ENCODE measurements at places on chromosomes 2 and 18.
A peak's percentile ranks its signal among the peaks of the same experiment; 100 is the strongest.

GRCh38 chr2:38572167-38572566 is 30.6 kb downstream of the HNRNPLL start:
- DNase-seq, result no peak

GRCh38 chr2:202149155-202149762 is 76.2 kb downstream of the KIAA2012 start:
- DNase-seq, result no peak

DNA sequence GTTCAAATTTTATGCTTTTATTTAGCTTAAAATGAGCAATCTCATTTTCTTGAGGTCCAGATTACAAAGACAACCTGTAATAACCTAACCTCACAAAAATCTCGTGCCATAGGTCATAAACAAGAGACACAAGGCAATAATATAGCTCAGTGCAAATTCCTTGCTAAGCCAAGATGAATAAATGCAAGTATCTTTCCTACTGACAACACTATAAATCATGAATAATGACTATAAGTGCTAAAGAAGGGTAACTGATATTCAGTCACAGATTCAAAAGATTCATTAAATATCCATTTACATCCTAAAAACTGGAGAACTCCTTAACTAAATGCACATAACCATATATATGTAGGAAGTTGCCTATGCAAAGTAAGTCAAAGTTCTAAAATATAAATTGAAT is 1641.6 kb downstream of the LRP1B start:
- DNase-seq, result no peak

- no peak for DNase-seq
Observed at GRCh38 chr2:72581560-72582181, 244.2 kb downstream of the EXOC6B start.

- no peak for DNase-seq
Observed at GRCh38 chr2:203072371-203072770, 57.7 kb downstream of the NBEAL1 start.

- no peak for DNase-seq
Observed at GRCh38 chr2:199693861-199694260, 157.1 kb downstream of the FTCDNL1 start.

GRCh38 chr2:231276987-231277386 is 78.6 kb downstream of the ARMC9 start:
- DNase-seq, result no peak

- peak; percentile 54 for DNase-seq
Observed at GRCh38 chr2:33477473-33478468, 1.3 kb downstream of the RASGRP3 start.

DNA sequence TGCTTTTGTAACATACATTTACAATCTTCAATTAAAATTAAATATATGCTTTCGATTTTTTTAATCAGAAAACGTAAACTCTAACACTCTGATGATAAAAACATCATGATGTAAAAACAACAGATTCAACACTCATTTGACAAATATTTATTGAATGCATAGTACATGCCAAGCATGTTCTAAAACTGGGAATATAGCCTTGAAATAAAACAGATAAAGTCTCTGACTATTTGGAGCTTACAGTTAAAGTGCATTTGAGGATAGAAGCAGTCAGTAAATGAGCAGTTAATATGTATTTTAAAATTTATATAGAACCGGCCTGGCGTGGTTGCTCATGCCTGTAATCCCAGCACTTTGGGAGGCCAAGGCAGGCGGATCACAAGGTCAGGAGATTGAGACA is 47.8 kb downstream of the TMX3 start:
- no peak for DNase-seq

GRCh38 chr2:120748310-120748709 is 12.6 kb downstream of the GLI2 start:
- DNase-seq, result no peak

GRCh38 chr2:44291281-44292248 is 16.3 kb downstream of the SLC3A1 start:
- peak; percentile 67 for DNase-seq

DNA sequence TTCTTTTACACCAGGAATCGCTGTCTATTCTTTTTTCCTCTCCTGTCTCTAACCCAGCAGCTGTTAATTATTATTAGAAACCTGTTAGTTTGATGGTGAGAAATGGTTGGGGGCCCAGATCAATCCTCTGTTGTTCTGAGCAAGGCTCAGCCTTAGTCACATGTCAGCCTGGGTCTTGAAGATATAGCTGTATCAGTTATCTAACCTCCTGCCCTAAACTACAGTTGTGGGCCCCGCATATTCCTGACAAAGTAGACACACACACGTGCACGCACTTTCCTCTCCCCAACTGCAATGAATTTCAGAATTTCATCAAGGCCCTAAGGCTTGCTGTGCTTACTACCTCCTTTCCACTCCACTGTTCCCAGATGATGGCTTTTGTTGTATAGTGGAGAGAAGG is 54.6 kb downstream of the OLA1 start:
- DNase-seq, result no peak

DNA sequence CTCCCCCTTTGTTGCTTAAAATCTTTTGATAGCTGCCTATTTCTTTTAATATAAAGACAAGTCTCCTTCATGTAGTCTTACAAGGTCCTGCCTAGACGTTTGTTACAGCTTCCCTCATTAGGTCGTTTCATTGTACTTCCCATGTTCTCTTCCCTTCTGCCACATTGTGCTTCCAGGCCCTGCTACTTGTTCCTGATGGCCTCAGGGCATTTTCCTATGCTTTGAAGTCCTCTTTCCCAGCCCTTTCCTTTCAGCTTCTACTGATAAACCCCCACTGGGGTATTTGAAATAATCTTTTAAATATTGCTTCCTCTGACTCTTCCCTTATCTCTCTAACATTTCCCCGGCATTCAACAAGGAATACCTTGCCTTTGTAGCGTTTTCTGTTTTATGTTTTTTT is 67.4 kb downstream of the UBE2E3 start:
- no peak for DNase-seq

- no peak for DNase-seq
Observed at GRCh38 chr2:152099367-152100050, 665 bp upstream of the CACNB4 start.

DNA sequence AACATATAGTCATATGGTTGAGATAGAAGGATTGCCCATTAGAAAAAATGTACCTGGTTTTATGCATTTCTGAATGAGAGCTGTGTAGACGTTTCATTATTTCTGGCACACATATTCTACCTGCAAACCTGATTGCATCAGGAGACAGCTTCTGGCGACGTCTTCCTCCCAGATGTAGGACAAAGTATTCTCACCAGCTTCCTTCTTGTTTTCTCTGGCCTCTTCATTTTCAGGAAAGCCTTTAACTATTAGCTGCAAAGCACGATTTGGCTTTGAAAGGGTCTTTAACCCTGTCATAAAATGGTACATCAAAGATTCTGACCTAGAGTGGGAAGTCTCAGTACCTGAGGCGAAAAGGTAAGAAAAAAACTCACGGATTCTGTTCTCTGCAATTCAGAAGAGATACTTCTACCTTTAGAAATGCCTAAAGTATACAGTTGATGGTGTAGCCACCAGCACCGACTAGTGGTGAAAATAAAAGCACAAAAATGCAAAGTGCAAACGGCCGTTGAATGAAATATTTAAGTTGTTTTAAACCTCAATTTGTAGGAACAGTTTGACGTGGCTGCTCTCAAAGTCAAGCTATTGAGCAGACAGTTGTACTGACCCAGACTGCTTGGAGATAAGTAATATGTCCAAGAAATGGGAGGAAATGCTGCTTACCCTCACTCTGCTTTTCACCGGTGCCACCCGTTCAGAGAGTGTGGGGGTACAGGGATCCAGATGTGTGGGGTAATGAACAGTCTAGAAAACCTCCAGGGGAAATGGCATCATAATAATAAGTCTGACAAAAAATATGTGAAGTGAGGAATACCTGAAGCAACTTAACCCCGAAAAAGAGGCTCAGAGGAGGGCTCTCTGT is 20.2 kb downstream of the IL18RAP start:
- DNase-seq, result no peak

DNA sequence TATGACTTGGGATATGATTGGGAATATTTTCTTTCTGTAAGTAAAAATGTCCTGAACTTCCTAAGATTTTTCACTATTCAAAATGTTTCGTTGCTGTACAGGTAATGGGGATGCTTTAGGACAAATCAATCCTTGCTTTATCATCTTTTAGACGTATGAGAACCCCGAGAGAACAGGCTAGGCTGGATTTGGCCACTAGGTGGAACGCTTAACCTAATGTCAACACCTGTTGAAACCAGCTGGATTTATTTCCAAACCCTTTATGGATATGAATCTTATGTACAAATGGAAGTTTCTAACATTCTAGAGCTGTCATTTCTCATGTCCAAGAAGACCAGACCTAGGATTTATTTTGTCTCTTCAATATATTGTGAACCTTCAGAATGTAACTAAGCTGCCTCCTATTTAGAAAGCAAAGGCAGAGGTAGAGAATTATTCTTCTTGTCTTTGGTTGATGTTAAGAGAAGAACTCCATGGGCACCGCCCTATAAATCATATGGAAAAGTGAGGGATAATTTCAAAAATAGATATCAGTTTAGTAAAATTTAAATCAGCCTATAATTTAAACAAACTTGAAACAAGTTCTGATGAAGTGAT is 96.7 kb downstream of the PMAIP1 start:
- DNase-seq, result no peak

DNA sequence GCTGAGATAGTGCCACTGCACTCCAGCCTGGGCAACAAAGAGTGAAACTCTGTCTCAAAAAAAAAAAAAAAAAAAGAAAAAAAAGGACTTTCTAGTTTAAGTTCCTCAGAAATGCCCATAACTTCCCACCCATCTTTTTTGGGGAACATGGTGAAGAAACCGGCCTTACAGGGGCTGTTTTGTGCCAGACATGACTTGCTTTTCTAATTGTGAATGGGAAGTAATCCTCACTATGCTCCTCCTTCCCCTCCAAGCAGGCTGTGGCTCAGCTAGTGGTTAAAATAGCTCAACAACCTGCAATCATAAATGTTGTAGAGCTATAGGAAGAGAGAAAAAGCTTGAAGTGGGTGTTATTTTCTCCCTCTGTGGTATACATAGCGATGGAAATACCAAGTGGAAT is 34.1 kb upstream of the OLA1 start:
- DNase-seq, result no peak

DNA sequence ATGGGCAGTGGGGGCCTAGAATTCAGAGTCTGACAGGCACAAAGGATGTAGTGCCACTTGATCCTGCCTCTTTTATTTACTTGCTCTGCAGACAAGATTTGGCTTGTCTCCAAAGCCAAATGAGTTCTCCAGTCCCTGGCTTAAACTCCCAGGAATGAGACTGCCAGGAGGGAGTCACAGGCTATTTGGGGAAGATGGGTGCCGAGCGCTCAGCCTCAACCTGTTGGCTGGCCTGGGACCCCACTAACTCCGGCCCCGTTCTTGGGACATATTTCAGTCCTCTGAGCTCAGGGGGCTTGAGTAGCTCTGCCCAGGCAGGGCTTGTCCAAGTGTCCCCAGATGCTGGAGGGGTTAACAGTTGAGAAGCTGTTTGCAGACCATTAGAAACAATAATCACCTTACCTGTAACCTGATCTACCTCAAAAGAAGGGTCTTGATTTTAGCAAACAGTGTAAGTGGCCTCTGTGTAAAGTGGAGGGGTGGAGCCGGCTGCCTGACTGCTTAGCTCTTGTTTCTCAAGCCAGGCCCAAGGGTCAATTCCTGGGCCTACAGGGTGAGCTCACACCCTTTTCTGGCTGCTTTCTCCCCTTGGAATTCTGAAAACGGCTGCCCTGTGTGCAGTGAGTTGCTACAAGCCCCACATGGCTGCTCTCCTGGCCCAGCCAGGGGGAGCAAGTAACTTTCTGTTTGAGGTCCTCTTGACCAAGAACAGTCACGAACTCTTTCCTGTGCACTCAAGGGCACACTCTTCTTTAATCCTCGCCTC is 27.1 kb upstream of the FZD5 start:
- no peak for DNase-seq

DNA sequence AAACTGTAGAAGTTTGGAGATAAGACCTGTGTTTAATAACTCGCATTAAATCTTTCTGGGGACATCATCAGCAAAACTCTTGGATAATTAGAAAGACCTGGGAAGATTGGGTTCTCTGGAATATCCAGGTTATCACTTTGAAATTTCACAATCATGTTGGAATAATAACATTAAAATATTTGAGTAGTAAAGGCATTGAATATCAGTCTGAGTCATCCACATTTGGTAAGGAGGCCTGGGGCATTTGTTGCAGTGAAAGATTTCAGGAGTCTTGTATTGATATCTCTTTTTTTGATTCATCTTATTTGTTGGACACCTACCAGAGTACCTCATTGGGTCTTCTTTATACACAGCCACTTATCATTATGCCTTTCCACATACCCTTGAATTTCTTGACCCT is 95.9 kb downstream of the EPB41L5 start:
- DNase-seq, result no peak

DNA sequence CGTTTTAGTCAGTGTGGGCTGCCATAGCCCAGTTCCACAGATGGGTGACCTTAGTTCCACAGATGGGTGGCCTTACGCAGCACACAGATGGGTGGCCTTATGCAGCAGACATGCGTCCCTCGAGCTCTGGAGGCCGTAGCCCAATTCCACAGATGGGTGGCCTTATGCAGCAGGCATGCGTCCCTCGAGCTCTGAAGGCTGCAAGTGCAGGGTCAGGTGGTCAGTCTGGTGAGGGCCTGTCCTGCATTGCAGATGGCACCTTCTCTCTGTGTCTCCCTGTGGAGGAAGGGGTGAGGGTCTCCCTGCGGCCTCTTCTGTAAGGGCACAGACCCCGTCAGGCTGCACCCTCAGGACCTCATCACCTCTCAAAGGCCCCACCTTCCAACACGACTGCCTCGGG is 189.5 kb upstream of the TPO start:
- no peak for DNase-seq

DNA sequence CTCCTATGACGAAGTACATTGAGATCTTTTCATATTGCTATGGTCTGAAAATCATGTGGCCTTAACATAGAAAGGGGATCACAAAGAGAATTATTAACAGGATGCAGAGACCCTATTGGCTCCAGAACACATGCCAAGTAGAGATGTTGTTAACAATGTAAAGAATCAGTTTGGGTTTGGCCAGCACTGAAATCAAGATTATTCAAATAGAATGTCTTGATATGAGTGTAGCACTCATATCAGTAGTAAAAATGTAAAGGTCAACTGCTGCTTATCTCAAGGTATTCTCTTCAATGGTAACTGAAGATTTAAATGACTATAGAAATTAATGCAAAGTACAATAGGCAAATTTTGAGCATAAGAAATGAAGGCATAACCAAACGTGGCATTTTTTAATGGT is 262.8 kb downstream of the PTH2R start:
- no peak for DNase-seq

DNA sequence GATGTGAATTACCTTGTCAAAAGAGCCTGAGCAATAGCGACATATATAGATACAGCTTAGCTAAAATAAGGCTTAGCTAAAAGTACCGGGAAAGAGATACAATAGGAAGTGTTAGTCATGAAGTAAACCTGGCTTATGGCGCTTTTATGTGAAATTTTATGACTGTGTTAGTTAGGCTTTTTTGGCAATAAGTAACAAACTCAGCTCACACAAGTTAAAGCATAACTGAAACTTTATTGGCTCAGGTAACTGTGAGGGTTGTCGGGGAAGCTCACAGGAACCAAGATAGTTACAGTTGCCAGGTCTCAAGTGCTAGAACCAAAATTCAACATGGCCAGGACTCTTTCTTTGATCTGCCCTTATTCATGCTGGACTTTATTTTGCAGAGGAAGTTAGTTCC is 925.0 kb upstream of the GYPC start:
- DNase-seq, result no peak
